ENCODE measurements at places on chromosomes 7 and 10.

DNA sequence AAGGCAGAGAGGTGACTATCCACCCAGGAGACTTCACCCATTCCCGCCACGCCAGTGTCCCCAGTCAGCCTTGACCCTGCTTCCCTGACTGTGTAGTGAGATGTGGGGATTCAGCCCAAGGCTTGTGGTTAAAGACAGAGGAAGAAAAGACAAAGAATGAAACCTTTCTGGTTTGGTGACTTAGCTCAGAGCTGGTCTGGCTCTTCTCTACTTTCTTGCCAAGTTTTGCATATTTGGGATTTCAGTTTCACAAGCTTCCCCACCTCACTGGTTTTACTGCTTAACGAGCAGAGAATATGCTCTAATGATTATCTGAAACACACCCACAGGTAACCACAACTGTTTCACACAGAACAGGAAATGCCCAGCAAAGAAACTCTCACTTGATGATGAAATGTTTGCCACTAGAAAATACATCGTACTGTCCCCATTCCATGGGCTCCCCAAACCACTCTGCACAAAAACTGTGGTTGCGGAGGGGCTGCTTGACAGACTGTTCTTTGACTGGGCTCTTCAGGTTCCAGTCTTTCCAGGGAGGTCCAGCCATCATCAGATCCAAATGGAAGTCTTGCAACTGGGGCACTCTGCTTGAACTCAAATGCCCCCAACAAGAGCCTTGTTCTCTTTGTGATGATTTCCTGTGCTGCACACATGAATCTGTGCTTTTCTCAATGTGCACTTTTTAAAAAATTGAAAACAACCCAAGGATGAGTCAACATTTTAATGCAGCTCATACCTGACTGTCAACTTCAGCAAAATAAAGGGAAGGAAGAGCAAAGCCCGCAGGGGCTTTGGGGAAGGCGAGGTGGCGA lies 95.5 kb downstream of the CTBP2 start:
- DNase-seq, result peak; percentile 89

DNA sequence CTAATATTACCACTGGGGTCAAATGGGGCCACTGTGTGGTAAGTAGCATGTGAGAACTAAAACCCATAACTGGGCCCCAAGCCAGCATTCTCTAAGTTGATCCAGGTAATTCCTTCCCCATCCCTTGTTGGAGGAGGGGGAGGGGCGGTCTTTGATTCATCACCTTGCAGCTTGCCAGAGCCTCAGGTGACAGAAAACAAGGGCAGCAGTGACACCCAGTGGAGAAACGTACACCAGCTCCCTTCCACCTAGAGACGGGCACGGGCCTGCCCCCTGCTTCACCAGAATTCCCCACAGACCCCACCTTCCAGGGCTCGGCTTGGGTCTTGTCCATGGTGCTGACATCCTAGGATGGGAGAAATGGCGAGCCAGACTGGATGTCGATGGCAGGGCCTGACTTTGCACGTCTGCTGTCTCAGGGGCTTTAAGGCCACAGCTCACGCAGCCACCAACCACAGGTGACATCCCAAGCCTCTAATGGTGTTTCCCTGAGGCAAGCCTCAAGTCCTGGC lies 102.0 kb downstream of the STRA8 start:
- peak; percentile 82 for DNase-seq

DNA sequence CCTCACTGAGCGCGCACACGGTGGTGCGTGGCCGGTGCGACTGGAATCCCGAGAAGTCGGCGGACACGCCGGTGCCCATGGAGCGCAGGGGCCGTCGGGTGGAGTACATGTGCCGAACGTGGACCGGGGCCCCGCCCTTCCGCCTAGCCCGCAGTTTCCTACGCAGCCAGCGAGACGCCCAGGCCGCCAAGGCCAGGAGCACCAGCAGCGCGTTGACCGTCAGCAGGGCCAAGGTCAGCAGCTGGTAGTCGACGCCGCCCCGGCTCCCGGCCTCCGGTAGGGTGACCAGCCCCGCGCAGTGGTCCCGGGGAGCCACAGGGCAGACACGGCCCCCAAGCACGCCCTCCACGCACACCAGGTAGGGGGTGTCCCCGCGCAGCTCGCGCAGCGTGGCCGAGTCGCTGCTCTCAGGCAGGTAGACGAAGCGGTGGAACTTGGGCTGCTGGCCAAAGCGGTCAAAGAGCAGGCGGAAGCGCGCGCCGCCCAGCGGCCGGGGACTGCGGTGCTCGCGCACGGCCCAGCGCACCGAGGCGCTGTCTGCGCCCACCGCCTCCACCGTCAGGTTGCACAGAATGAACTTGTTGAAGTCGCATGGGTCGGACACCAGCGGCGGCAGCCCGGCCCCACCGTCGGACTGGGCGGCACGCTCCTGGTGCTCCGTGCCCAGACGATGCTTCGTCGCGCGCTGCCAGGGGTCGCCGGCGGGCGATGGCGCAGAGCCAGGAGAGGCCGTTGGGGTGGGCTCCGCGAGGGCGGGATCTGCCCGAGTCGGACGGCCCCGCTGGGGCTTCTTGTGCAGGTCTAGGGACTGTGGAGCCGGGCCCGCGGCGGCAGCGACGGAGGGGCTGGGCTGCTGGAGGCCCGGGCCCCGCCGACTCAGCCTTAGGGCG lies 2.2 kb downstream of the TRIL start:
- peak; percentile 83 for DNase-seq

DNA sequence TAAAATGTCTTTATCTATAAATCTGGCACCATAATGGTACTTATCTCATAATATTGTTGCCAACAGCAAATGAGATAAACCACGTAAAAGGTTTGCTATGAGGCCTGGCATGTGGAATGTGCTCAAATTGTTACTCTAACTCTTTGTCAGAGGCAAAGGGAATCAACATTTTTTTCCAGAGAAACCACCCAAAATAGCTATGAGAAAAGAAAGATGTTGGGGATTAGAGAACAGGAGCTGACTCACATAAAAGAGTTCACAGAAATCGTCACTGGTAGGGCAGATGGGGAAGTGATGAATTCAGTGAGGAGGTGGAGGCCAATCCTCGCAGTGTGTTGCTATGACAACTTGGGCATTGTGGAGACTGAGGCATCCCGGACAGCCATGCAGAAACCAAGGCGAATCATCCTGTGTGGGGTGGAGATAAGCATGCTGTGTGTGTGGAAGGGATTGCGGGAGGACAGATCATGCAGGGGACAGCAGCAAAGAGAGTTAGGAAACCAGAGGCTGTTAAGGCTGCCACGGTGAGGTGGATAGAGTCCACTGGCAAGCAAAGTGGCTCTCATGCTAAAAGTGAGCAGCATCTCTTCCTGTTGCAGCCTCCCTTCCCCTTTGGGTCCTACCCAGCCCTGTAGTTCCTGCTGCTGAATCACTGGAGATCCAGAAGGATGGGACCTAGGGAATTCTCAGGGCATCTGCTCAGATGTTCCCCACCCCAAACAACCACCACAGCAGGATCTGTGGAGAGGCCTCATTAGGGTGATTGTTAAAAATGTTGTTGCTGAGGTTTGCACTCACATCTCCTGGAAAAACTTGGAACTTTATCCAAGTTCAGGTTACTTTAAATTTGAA lies 103.9 kb downstream of the CUBN start:
- peak; percentile 52 for DNase-seq
